ENCODE measurements at places on chromosomes 11 and 22. TPM values are rescaled to one million over a fixed set of nuclear protein-coding genes. Genes with fewer than 3 reads are reported as not detected.

- no peak overlapping the region for H3K27ac ChIP-seq
Observed at GRCh38 chr11:14022821-14023220, 60.3 kb downstream of the SPON1 start.

GRCh38 chr11:116693593-116694348 is 79.0 kb downstream of the BUD13 start:
- no peak overlapping the region for H3K4me3 ChIP-seq
- no peak for DNase-seq
- no peak overlapping the region for H3K27ac ChIP-seq

DNA sequence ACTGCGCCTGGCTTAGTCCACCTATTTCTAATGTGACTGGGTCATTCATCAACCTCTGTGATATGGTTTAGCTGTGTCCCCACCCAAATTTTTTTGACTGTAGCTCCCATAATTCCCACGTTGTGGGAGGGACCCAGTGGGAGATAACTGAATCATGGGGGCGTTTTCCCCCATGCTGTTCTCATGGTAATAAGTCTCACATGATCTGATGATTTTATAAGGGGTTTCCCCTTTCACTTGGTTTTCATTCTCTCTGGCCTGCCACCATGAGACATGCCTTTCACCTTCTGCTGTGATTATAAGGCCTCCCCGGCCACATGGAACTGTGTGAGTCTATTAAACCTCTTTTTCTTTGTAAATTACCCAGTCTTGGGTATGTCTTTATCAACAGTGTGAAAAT is 8.7 kb downstream of the CENATAC start:
- no peaks in the 10 kb centered on the region for H3K27me3 ChIP-seq
- no peak overlapping the region for H3K4me3 ChIP-seq
- H3K36me3 ChIP-seq, result no peaks in the 10 kb centered on the region
- H3K4me1 ChIP-seq, result no peaks in the 10 kb centered on the region
- no peak for DNase-seq

GAL gene
- 37.6 TPM for total RNA-seq

CLDN5 gene
- 7.4 TPM for total RNA-seq

ARHGAP20 gene
- total RNA-seq, result not detected

Data from glutamatergic neuron (in vitro differentiated cells).